Femur (tissue), 1 donor: ENCODE measurements at places on chromosomes 6 and 20.

GRCh38 chr20:11676630-11677287 is 240.9 kb upstream of the BTBD3 start:
- DNase-seq = peak; percentile 58

GRCh38 chr6:81475646-81476045 is 276.8 kb downstream of the TENT5A start:
- no peak for DNase-seq

- DNase-seq = no peak
Measured at GRCh38 chr6:70028926-70029325, 162.6 kb downstream of the COL19A1 start.

- no peak for DNase-seq
Measured at GRCh38 chr6:17455919-17456318, 62.5 kb downstream of the CAP2 start.

DNA sequence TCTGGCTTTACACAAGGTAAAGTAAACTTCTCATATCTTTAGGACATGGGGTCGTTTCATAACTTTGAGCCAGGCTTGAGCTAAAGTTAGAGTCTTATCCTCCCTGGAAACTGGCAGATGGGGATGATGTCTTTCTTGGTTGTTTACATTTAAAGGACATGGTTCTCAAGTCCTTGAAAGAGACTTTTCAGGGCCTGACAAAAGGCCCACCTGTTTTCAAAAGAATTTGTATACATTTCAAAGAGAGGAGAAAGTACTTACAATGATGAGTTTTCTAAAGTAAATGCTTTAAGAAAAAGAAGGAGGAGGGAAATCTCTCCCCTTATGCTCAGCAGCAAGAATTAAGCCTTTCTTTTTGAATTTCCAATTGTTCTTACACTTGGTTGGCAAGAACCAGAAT is 45.7 kb upstream of the TINAG start:
- DNase-seq = no peak

DNA sequence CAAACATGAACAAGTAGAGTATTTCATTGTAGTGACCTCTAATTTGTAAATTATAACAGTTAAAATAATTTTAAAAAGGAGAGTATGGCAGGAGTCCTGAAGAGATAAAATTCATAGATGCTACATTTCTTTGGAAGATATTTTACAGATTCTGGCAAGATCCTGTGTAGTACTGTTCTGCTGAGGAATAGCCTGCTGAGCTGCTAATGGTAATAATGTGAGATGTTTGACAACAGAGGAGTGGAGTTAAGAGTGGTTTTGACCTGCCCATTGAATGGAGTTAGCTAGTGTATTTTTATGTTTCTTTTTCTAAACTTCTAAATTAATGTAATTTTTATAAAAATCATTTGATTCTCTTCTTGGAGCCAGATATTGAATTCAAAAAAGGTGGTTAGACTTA is 11.8 kb downstream of the CLVS2 start:
- no peak for DNase-seq

DNA sequence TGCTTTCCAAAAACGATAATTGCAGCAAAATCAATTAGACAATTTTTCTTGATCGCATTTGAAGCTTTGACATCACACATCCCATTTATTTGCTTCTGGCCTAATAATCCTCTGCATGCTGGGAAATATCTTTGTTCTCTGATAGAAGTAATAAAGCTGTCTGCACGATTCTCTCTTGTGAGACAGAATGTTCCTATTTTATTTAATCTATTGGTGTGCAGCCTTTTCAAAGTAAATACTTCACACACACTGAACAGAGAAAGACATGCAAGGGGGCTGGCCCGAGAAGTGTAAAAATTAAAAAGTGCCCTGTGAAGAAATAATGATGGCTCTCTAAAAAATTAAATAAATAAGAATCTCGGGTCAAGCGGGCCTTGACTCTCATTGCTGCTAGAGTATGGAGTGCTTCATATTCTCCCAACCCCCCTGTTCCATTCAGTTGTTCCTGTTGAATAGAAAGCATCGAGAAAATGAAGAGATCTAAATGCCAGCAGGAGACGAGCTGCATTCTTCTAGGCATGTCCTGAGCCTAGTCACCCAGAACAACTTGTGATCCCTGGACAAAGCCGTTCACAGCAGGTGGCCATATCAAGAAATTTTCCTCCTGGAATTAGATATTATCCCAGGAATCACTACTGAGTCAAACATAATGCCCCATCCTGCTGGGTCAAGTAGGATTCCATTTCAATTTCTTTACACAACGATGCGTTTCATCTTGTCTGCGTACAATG is 625.9 kb upstream of the EPHA7 start:
- DNase-seq = no peak

- DNase-seq = no peak
Measured at GRCh38 chr6:154917941-154918340, 77.2 kb upstream of the TIAM2 start.

DNA sequence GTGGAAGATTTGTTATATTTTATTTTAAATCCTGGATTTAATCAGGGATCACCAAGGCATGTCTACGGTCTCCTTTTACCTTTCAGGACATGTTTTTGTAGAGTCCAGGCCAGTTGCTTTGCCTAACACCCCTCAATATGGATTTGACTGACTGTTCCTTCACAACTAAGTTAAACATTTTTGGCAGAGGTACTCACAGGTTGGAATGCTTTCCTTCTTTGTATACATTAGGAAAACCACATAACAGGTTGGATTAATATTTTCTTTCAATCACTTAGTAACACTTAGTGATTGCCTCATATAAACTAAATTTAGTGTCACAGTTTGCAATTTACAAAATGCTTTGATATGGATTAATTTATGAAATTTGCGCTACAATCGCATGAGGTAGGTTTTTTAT is 64.5 kb downstream of the IPCEF1 start:
- DNase-seq = no peak

DNA sequence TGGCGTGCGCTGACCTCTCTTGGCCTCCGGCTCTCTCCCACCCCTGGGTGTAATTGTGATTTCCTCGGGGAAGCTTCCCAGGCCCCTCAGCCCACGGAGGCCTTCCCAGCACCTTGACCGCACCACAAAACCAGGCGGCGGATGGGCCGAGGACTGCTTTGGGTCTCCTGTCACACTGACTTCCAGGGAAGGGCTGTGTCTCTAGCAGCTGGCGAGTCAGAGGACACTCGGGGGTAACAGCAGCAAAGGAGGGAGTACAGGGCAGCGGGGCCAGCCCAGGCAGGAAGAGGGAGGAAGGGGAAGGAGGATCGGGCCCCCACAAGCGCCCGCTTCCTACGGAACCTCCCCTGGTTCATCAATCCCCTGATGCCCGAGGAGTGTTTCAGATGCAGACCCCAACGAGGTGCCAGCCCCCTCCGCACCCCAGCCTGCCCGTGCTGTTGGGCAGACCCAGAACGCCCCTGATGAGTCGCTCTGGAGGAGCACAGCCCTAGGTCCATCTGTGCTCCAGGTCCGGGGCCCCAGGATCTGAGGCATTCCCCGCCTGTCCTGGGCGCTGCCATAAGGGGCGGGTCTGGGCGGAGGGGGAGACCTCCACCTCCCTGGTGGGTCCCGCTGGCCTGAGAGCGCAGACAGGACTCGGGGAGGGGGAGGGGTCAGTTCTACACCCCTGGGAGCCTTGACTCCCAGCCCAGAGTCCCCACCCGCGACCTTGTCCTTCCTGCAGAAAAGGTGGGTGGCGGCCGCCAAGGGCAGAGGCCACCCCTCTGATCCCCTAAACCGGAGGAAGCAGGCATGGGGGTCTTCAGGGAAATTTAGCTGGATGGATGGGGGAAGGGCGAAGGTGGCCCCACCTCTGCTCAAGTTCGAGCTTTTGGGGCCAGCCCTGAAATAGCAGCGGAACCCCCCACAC is 956 bp downstream of the CHRNA4 start:
- DNase-seq = no peak

GRCh38 chr6:144878577-144878976 is 593.4 kb downstream of the UTRN start:
- no peak for DNase-seq

DNA sequence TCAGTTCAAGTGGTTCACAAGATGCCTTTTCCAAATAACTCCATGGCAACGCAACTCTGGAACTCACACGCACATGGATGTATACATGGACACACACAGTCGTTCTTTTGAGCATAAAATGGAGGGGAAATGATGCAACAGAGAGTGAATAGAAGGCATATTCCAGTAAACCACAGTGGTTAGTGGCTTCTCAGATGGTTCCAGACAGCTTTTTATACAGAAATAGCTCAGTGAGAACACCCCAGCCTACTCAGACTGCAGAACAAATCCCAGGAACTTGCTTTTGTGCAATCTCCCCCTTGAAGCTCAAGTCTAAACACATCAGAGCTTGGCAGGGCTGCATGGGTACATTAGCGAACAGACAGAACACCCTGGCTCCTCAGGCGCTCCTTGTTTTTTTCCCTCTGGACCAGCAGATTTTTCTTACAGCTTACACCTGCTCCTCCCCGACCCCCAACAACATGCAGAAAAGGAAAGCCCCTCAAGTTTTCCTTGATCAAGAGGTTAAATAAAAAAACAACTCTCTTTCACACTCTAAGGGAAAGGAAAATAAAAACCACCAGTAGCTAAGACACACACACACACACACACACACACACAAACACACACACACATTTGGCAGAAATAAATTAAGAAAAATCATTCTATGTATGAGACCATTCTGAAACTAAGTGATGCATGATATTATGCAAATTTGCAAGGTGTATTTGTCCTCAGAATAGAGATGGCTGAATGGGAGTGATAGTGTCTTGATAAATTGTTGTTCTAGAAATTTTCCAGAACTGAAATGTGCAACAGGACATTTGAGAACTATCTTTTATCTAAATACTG is 51.2 kb upstream of the RANBP9 start:
- DNase-seq = peak; percentile 70

DNA sequence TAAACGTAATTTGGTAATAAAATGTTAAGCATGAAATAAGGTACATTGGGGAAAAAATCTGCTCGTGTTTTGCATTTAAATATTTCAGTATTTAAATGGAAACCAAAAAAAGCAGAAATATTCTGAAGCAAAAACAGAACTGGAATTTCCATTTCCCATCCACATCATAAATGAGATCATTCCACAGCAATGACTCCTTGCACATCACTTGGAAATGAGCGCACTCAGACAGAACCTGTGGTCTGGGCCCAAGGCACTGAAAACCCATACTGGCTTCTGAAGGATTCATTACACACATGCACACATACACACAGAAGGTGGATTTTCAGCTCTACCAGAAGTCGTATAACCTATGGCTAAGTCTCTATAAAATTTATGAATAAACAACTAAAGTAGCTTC is 174.8 kb downstream of the IBTK start:
- DNase-seq = peak; percentile 64

DNA sequence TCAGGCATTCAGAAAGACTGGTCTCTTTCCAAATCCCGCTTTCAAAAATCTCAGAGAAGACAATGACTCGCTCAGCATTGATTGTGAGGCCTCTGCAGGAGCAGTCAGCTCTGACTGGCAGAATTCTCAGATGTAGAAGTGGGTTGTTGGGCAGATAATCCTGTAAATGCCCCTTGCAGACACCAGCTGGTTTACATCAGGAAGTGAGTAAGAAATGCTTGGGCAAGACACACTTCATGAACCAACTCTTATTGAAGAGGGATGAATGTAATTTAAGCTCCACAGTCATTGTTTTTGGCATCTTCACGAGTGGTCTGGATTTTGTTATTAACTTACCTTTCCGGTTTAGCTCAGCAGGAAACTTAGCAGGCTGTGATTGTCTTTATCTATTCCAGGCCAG is 166.6 kb downstream of the PLCB4 start:
- DNase-seq = no peak

DNA sequence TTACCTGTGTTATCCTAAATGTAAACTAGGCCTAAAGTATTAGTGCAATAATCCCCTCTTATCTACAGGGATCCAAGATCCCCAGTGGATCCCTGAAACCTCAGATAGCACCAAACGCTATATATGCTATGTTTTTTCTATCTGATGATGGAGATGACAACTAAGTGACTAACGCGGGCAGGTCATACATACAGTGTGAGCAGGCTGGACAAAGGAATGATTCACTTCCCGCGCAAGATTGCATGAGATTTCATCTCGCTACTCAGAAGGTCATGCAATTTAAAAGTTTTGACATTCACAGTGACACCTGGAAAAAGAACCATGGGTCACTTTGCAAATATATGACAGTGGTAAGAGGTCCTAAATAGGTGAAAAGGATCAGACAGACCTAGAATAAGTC is 875.9 kb downstream of the HACE1 start:
- DNase-seq = no peak
